ENCODE measurements at places on chromosomes 4 and X.

GRCh38 chrX:122218666-122219065, 965.4 kb upstream of the GRIA3 start:
- no peak for DNase-seq

DNA sequence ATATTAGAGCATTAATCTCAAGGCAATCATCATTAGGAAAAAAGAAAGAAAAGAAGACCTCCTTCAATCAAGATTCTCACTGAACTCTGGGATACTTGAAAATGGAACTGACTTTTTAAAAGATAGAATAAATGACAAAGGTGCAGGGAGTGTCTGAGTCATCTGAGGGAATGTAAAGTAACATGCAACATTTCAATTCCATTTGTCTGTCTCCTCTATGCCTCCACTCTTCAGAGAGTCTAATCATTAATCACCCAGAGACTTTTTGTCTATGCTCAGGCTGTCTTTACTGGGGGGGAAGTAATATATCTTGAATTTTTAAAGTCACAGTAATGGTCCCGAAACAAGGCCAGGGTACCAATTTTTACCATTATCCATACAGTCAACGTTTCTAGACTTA, 55.0 kb upstream of the PACRGL start:
- no peak for DNase-seq

GRCh38 chr4:105282489-105282888, 135.8 kb downstream of the TET2 start:
- DNase-seq, result no peak

DNA sequence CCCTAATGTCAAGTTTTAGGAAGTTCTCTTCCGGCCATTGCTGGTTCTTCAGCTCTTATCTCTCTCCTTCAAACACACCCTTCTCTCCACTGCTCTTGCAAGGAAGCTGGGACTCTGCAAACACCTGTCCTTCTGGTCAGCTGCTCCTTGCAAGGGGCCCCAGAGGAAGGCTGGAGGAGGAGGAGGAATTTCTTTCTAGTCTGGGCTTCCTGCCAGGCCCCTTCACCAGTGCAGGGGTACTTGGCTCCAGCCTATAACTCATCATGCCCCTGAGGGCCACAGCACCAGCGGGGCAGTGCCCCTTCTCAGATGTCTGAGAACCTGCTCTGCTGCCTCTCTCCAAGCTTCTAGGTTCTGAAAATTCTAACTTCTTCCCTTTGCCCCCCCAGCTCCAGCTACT, 46.7 kb downstream of the REELD1 start:
- DNase-seq, result no peak

DNA sequence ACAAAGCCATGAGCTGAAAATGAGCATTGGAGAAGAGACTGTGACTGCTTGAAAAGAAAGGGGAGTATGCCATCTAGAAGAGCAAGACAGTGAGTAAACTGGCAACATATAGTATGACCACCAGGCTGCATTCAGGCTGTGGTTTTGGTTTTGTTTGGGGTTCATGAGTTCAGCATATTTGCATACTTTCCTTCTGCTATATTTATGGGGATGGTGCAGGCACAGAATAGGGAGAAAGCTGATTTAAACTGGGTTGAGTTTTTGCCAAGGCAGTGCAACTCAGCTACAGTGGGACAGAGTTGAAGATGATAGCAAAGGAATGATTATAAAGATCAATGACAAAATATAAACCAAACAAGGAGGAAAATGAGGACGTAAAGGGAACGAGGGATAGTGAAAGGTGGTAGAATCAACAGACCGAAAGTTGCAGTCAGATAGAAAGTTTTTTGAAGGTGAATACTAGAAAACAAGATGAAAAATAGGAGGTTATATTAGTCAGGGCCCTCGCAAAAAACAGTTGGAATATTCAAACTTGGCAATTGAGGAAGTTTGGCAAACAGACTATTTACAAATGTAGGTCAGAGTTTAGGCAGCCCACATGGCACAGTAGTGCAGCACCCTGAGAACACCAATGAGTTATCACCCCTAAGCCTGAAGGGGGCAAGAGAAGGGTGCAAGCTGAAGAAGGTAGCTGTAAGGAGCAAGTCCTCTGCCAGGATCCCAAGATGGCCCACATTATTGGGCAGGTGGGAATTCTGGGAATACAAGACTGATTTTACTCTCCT, 114.8 kb upstream of the MAP9 start:
- no peak for DNase-seq

DNA sequence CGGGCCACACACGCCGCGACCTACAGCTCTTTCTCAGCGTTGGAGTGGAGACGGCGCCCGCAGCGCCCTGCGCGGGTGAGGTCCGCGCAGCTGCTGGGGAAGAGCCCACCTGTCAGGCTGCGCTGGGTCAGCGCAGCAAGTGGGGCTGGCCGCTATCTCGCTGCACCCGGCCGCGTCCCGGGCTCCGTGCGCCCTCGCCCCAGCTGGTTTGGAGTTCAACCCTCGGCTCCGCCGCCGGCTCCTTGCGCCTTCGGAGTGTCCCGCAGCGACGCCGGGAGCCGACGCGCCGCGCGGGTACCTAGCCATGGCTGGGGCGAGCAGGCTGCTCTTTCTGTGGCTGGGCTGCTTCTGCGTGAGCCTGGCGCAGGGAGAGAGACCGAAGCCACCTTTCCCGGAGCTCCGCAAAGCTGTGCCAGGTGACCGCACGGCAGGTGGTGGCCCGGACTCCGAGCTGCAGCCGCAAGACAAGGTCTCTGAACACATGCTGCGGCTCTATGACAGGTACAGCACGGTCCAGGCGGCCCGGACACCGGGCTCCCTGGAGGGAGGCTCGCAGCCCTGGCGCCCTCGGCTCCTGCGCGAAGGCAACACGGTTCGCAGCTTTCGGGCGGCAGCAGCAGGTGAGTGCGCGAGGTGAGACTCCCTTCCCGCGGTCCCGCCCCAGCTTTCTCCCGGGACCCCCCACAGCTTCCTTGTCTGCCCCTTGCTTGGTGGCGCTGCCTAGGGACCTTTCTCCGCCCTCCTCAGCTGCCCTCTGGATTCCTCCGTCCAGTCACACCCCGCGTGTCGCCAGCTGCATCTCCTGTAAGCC, 678 bp downstream of the BMP3 start:
- no peak for DNase-seq
